ENCODE measurements at places on chromosomes 11 and 22. TPM values are rescaled to one million over a fixed set of nuclear protein-coding genes. Genes with fewer than 3 reads are reported as not detected.

The OR5B21 gene
- not detected for total RNA-seq

The OR10A2 gene
- total RNA-seq = not detected

The DHCR7 gene
- total RNA-seq = 79.9 TPM

The PSMD13 gene
- 196 TPM for total RNA-seq

The UEVLD gene
- total RNA-seq = 18.6 TPM

The CD248 gene
- 2.6 TPM for total RNA-seq
